ENCODE measurements at places on chromosomes 1 and 21.

GRCh38 chr1:218430822-218431221, 85.7 kb downstream of the TGFB2 start:
- DNase-seq: no peak

GRCh38 chr1:95084317-95085176, 11.8 kb upstream of the ALG14 start:
- DNase-seq: peak; percentile 41

DNA sequence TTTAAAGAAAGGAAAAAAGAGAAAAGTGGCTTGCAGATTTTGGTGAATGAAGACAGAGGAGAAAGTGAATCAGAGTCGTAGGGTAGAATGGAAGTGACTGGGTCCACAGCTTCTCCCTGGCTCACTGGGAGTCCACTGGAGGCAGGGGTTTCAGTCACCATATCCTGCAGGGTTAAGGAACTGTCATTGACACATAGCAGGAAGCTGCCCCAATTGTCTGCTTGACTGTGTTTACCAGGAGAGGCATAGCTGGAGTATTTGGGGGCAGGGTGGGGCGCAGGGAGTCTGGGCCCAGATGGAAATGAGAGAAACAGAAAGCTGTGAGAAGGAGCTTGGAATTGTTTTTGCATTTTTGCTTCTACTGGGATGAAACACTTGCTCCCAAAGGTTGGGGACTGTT, 228.8 kb upstream of the CSF3R start:
- DNase-seq: no peak

DNA sequence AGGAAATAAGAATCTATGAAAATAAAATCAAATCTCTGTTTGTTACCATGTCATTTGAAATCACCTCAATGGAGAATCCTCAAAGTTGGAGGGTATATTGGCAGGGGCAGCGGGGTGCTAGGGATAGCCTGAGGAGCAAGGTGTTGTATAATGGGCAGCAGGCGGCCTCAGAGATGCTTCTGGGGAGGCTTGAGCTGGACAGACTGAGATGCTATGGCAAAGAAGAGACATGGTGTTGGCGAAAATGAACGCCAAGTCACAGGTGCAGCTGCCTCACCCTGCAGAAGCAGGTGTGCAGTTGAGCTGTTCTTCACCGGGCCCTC, 3.1 kb upstream of the SLC1A7 start:
- no peak for DNase-seq

GRCh38 chr21:26120828-26121227, 49.7 kb downstream of the APP start:
- DNase-seq: no peak

DNA sequence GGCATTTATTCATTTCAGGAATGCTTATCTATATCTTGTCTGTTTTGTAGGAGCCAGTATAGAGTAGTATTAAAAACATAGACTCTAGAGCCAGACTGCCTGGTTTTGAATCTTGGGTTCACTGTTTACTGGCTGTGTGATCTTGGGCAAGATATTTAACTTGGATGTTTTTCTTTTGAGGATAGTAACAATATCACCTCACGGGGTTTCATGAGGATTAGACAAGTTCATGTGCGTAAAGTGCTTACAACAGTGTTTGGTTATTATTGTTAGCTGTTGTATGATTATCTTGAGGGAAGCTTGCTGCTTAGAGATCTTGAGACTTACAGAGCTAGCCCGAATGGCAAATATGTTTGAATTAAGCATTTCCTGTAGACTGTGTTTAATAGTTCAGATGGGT, 40.2 kb downstream of the WNT4 start:
- DNase-seq: no peak

DNA sequence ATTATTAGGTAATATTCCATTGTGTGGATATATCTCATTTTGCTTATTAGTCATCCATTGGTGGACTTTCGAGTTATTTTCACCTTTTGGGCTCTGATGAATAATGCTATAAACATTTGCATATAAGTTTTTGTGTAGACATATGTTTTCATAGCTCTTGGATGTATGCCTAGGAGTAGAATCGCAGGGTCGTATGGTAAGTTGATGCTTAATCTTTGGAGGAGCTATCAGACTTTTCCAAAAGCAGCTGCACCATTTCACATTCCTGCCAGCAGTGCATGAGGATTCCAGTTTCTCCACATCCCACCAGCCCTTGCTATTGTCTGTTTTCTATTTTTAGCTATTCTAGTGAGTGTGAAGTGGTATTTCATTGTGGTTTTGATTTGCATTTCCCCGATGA, 120.3 kb upstream of the TMEM51 start:
- no peak for DNase-seq

GRCh38 chr1:220222939-220223338, 49.3 kb downstream of the RAB3GAP2 start:
- DNase-seq: no peak

DNA sequence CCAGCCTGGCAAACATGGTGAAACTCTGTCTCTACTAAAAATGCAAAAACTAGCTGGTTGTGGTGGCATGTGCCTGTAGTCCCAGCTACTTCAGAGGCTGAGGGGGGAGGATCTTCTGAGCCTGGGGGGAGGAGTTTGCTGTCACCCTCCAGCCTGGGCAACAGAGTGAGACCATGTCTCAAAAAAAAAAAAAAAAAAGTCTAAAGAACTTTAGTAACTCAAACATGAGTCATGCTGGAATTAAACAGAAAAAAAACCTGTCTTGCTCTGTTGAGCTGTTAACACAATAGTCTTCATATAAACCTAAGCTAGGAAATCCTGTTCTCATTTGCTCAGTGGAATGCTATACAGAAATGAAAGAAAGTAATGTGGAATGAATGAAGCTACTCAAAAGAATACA, 16.7 kb upstream of the DISP1 start:
- DNase-seq: no peak

DNA sequence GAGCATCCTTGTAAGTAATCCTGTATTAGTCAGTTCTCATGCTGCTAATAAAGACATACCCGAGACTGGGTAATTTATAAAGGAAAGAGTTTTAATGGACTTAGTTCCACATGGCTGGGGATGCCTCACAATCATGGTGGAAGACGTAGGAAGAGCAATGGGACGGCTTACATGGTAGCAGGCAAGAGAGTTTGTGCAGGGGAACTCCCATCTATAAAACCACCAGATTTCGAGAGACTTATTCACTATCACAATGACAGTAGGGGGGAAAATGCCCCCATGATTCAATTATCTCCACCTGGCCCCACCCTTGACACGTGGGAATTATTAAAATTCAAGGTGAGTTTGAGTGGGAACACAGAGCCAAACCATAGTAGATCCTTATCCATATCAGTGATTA, 124.7 kb downstream of the HIVEP3 start:
- DNase-seq: no peak

- no peak for DNase-seq
Observed at GRCh38 chr1:94871031-94871430, 50.9 kb downstream of the SLC44A3 start.

DNA sequence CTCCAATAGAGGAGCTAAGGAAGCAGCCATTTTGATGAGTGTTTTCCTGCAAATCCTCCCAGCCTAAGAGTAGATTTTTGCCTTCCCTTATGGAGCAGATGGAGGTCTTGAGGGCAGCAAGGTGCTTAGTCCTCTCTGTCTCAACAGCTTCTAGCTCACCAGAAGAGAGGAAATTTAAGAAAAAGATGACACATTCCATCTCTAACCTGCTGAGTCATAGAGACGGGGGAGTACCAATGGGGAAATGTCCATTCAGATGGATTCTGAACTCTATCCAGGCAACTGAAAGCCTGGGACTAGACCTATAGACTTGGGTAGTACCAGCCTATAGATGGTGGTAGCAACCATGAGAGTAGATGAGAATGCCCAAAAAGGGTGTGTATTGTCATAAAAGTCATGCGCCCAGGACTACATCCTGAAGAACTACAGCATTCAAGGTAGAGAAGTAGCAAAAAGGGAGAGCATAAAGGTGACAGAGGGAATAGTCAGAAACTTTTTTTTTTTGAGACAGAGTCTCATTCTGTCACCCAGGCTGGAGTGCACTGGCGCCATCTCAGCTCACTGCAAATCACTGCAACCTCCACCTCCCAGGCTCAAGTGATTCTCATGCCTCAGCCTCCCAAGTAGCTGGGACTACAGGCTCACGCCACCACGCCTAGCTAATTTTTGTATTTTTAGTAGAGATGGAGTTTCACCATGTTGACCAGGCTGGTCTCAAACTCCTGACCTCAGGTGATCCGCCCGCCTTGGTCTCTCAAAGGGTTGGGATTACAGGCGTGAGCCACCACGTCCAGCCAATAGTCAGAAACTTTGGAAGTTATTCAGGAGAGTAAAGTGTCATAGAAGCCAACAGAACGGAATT, 10.7 kb upstream of the ELOA start:
- peak; percentile 63 for DNase-seq

GRCh38 chr1:61078618-61079295, 3.6 kb upstream of the NFIA start:
- peak; percentile 20 for DNase-seq

DNA sequence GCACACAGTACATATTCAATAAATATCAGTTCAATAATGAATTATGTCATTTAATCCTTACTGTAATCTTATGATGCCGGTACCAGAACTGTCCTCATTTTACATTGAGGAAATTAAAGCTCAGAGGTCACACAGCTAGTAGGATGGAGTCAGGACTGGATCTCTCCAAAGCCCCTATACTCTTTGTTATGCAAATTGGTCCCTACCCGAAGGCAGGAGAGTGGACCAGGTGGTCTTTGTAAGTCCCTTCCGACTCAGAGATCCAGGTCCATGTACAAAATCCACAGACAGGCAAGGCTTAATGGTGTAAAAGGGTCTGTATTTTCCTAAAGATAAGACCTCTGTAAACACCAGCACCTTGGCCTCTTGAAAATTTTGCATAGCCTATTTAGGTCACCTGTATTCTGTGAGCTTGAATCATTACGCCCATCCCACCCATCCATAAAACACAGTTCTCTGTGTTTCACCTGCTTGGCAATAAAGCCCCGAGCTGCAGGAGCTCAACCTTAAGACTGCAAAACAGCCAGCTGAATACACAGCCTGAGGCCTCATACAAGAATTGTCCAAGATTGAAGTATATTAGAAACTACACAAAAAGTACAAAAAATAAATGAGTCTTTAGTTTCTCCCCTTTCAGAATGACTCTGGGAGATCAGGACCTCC, 41.7 kb downstream of the PLXNA2 start:
- no peak for DNase-seq

- DNase-seq: no peak
Observed at GRCh38 chr21:16709866-16710550, 802.8 kb upstream of the CXADR start.

DNA sequence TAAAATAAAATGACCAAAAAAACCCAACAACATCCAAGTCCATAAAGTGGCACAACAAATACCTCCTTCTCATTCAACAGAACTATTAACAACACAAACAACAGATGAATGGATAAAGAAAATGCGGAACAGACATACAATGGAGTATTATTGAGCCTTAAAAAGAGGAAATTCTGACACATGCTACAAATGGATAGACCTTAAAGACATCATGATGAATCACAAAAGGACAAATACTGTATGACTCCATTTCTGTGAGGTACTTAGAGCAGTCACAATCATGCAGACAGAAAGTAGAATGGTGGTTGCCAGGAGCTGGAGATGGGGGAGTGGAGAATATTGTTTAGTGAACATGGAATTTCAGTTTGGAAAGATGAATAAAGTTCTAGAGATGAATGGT, 42.6 kb downstream of the EYA3 start:
- peak; percentile 34 for DNase-seq

GRCh38 chr1:204295671-204296070, 64.1 kb downstream of the PLEKHA6 start:
- no peak for DNase-seq

DNA sequence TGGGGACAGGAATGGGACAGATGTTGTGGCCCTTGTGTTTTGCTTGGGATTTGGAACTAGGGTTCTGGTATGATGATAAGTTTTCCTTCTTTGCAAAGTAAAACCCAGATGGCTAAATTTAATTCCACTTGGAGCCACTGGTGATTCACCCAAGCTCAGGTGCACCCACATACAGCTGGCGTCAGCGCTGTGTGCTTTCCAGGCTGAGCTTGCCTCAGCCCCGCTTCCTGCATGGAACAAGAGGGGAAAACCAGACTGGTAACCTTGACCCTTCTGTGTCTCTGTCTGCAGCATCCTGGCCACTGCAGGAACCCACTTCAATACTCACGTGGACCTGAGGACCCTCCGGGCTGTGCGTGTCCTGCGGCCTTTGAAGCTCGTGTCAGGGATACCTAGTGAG, 94.2 kb downstream of the CACNA1E start:
- DNase-seq: no peak

DNA sequence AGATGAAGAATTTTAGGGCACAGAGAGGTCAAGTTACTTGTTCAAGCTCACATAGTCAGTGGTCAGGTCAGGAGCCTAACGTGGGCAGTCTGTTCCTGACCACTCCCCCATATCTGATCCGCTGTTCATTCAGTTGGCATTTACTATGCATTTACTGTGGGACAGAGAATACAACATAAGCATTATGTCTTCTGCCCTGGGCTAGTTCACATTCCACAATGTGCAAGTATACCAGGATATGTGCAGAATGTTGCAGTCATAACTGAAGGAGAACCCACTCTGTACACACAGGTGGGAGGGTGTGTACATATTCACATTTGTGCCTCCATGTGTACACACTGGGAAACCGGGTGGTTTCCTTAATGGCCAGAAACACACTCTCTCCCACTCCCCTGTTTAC, 309.6 kb downstream of the PRDM2 start:
- DNase-seq: no peak

DNA sequence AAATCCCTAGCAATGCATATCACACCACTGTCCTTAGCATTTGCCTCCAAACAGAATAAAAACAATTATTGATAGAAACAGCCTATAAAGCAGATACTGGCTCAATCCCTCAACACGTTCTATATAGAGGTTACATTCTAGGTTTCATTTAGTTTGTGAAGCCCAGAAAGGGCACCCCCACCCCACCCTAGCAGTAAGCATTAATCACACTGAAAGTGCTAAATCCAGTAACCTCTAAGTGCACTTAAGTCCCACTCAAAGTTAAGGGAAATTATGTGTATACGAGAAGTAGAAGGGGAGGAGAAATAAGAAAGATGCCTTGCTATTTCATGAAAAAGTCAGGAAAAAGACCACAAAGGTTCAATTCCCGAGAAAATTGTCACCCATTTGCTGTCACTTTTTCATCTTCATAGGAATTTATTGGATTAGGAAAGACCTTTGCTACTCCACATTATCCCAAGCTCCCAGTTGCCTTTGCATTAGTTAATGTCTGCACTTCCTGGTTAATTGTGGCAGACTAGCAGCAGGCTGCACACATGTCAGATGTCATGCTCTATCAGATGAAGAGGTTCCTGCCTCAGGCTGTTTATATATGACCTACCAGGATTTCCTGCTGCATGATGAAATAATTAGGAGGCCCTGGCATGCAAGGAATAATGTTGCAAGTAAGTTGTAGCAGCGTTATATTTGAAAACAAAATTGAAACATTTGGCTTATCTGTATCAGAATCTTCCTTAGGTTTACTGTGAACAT, 54.5 kb upstream of the LHX8 start:
- DNase-seq: no peak

DNA sequence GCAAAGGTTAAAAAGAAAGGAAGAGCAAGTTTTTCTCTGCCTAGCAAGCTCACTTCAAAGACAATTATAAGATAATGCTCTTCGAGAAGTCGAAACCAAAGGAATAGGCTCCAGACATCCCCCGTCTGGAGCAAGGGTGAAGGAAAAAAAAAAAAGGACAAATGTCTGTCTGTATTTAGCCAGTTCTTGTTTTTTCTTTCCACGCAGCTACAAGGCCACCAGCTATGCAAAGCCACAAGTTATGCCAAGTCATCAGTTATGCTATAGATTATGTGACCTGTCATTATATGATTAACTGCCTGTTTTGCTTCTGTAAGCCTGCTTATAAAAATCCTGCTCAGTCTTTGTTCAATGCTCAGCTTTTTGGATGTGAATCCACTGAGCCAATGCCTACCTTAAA, 2.4 kb upstream of the THEM5 start:
- DNase-seq: no peak
